ENCODE measurements at places on chromosomes 13 and 19. TPM values are rescaled to one million over a fixed set of nuclear protein-coding genes. Genes with fewer than 3 reads are reported as not detected.
A peak's percentile ranks its signal among the peaks of the same experiment; 100 is the strongest.

BLOC1S3 gene
- total RNA-seq = 20.2 TPM

ZNF77 gene
- total RNA-seq = 6.7 TPM

C5AR2 gene
- total RNA-seq = 0.51 TPM

NFKBIB gene
- total RNA-seq = 33.5 TPM

CDADC1 gene
- total RNA-seq = 8.0 TPM

DNA sequence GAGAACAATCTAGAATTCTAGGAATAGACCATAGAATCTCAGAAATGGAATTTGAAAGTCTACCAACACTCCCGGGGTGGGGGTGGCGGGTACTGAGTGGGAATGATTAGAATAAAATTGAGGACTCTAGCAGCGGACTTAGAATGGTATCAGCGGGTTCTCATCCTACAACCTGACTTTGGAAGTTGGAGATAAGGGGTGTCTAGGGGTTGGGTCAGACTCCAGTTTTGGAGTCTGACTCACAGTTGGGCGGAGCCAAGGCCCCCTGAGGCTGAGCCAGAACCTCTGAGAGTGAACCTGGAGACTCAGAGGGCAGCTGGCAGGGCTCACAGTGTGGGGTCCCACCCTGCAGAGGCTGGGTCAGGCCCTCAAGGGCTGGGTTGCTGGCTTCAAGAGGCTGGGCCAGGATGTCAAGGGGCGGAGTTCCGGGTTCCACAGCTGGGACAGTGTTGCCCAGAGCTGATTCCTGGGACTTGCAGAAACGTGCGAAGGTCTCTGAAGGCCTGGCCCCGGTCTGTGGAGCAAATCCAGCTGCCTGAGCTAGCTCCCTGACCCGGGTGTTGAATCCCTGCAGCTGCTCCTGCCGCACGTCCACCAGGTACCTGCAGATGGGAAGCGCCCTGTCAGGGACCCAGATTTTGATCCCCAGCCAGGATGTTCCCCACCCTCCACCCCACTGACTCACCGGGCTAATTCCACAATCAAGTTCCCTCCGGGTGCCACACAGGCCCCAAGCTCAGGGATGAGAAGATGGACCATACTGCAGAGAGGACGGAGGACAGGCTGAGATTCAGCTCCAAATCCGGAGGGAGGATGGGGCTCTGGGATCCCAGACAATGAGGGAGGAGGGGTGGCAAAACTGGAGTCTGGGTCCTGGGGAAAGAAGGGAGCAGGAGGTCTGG lies 1.6 kb upstream of the TNNI3 start:
- H3K4me1 ChIP-seq = peaks cover 34% of the 10 kb centered on the region
- peak overlapping the region; percentile 42 for H3K4me3 ChIP-seq
- DNase-seq = peak; percentile 92
- peak overlapping the region; percentile 66 for H3K27ac ChIP-seq

- DNase-seq = no peak
- no peak overlapping the region for H3K27ac ChIP-seq
- no peaks in the 10 kb centered on the region for H3K4me1 ChIP-seq
- no peak overlapping the region for H3K4me3 ChIP-seq
- no peaks in the 10 kb centered on the region for H3K27me3 ChIP-seq
Measured at GRCh38 chr13:114104655-114105520, 27.5 kb downstream of the RASA3 start.

DNA sequence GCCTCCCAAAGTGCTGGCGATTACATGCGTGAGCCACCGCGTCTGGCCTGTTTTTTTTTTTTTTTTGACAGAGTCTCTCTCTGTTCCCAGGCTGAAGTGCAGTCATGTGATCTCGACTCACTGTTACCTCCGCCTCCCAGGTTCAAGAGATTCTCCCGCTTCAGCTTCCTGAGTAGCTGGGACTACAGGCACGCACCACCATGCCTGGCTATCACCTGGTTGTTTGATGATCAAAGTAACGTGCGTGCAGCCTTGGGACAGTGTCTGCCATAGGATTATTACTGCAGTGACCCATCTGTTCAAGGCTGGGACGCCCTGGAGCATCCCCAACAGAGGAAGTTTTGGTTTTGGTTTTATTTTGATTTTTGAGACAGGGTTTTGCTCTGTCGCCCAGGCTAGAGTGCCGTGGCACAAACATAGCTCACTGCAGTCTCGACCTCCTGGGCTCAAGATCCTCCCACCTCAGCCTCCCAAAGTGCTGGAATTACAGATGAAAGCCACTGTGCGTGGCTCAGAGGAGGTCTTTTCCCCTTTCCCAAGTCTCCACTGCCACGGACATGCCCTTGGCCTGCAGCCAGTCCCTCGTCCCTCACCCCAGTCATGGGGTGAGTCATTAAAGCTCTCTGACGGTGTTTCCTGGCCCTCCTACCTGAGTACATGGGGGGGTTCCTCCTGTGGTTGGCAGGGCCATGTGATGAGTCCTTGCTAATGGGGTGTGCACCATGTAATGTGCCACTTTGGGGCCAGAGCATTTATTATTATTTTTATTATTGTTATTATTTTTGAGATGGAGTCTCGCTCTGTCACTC lies 65.6 kb downstream of the IER2 start:
- H3K36me3 ChIP-seq = no peaks in the 10 kb centered on the region
- DNase-seq = no peak
- no peaks in the 10 kb centered on the region for H3K27me3 ChIP-seq
- peaks cover 27% of the 10 kb centered on the region for H3K4me1 ChIP-seq

DNA sequence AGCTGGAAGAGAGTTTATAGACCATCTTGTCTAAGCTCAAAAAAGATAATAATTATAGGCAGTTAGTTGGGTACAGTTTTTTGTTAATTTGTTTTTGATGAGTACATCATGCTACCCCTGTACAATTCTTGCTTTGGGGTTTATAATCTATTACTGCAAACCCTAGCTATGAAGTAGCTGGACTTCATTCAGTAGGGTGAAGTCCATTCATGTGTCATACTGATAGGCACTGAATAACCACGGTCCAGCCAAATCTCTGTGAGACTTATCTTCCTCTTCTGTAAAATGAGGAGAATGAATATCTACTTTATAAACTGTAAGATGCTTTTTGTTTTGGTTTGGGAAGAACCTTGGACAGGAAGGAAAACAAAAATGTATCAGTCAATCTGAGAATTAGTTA lies 19.5 kb downstream of the SLC46A3 start:
- DNase-seq = no peak
- no peaks in the 10 kb centered on the region for H3K36me3 ChIP-seq
- H3K27ac ChIP-seq = no peak overlapping the region

DNA sequence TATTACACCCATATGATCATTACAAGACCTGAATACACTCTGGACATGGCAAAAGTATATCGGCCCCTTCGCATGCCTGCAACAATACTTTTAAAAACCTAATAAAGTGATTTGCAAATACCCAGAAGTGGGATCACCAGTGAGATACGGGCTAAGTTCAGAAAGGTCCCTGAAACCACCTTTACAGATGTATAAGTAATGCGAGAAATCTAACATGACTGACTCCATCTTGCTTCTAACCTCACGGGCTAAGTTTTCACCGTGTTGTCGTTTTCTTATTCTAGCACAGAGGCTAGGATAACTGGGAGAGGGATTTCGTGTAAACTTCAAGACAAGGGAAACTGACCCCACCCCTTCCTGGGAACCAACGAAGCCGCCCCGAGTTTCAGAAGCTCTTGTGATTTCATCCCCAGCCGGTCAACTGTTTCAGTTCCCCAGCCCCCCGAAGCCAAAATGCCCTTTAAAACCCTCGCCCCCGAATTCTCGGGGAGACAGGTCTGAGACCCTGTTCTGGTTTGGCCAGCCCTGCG lies 703 bp downstream of the NEK3 start:
- peaks cover 8% of the 10 kb centered on the region for H3K4me1 ChIP-seq
- no peaks in the 10 kb centered on the region for H3K36me3 ChIP-seq
- peak overlapping the region; percentile 68 for H3K4me3 ChIP-seq
- peak; percentile 33 for DNase-seq
- H3K27me3 ChIP-seq = no peaks in the 10 kb centered on the region

DNA sequence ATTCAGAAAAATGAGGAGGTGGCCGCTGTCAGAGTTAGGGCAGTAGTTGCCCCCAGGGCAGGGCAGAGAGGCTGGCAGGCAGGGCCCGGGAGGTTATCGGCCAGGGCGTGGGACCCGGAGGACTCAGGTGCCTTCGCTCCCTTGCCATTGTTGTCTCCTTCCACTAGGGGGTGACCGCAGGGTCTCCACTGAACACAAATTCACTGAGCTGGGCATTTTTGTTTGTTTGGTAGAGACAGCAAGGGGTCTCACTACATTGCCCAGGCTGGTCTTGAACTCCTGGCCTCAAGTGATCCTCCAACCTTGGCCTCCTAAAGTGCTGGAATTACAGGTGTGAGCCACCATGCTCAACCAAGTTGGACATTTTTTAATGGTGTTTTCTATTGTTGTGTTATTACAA lies 25.1 kb downstream of the CARS2 start:
- peak; percentile 43 for DNase-seq
- no peak overlapping the region for H3K27ac ChIP-seq
- H3K4me1 ChIP-seq = no peaks in the 10 kb centered on the region
- peaks cover 60% of the 10 kb centered on the region for H3K36me3 ChIP-seq
- no peaks in the 10 kb centered on the region for H3K27me3 ChIP-seq
- H3K4me3 ChIP-seq = no peak overlapping the region

GRCh38 chr13:110524541-110525257 lies 36.8 kb downstream of the RAB20 start:
- no peak overlapping the region for H3K4me3 ChIP-seq
- no peak for DNase-seq
- no peak overlapping the region for H3K27ac ChIP-seq
- no peaks in the 10 kb centered on the region for H3K36me3 ChIP-seq
- H3K4me1 ChIP-seq = peaks cover 13% of the 10 kb centered on the region
- no peaks in the 10 kb centered on the region for H3K27me3 ChIP-seq

DNA sequence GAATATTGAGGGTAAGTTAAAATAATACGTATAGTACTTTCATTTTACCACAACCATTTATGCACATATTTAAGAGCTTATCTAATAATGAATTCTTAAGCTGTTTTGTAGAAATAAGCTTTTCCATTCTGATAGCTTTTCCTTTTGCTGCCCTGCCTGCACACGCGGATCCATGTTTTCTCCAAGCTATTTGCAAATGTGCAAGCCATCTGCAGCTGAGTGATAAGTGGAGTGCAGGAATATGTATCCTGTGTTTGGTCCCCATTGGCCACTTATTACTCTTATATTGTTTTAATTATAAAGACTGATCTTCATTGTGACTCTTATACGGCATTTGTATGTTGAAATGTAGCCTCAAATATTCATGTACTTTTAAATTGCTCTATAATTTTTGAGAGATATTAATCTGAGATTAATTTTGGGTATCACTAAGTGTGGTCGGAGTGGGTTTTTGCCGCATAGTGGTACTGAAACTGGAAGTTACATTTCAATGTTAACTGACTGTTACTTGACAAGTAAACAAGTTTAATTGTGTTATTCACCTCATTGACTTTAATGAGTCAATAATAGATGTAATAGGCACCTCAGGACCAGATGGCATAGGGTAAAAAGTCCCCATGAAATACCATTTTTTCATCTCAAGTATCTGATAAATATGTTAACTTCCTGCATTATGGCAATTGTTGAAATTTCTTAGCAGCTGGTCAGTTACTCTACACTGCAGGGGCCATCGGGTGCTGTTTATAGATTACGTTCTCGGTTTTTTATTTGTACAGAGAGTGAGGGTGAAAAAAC lies 1567.4 kb downstream of the EFNB2 start:
- H3K27me3 ChIP-seq = no peaks in the 10 kb centered on the region
- H3K4me3 ChIP-seq = no peak overlapping the region
- no peak overlapping the region for H3K27ac ChIP-seq
- no peak for DNase-seq
- H3K36me3 ChIP-seq = no peaks in the 10 kb centered on the region

DNA sequence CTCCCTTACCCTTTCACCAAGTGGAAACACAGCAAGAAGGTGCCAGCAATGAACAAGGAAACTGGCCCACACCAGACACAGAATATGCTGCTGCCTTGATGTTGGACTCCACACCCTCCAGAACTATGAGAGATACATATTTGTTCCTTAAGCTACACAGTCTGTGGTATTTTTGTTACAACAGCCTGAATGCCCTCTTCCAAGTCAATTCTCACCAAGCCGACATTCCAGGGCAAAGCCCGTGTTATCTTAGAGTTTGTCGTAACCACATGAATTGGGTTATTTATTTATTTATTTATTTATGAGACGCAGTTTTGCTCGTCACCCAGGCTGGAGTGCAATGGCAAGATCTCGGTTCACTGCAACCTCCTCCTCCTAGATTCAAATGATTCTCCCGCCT lies 14.9 kb downstream of the FGF21 start:
- no peak for DNase-seq
- H3K27ac ChIP-seq = no peak overlapping the region
- H3K4me3 ChIP-seq = no peak overlapping the region
- H3K4me1 ChIP-seq = peaks cover 5% of the 10 kb centered on the region

DNA sequence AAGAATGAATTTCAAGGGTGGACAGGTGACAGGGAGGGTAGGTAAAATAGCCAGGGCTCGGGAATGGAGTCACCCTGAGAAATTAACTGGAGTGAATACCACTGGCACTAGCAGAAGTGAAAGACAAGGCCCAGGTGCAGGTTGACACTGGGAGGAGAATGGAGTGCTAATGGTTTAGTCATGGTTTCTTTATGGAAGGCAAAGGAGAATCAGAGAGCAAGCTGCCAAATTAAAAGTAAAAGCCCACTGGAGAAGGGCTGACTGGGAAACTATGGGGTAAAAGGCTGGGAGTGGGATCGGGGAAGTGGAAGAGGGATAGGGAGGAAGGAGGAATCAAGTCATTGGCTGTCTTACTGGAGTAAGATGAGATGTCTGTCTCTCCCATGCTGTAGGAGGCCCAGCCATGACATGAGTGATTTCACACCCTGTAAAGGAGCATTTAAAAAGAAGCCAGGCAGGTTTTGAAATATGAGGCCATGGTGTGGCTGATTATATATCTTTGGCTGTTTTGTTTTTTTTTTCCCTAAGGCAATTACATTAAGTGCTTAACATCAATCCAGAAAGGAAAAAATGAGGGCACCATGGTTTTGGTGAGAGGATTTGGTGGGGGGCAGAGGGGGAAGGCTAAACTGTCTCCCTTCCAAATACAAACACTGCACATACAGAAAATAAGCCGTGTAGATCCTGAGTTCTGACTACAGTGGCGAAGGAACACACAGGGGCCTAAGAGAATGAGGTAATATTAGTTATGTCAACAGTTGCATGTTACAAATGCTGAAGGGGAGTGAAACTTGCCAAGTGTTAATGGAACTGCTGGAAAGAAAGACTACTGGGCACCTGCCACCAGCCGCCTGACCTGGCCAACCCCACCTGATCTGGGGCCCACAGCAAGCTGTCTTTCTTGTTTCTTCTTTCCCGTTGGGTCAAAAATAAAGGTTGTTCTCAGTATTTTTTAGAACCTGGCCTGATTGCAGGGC lies 183.5 kb upstream of the TSC22D1 start:
- DNase-seq = no peak
- no peak overlapping the region for H3K4me3 ChIP-seq
- H3K36me3 ChIP-seq = no peaks in the 10 kb centered on the region
- H3K4me1 ChIP-seq = no peaks in the 10 kb centered on the region

- no peaks in the 10 kb centered on the region for H3K27me3 ChIP-seq
- no peak for DNase-seq
- H3K27ac ChIP-seq = no peak overlapping the region
- no peak overlapping the region for H3K4me3 ChIP-seq
- peaks cover 48% of the 10 kb centered on the region for H3K36me3 ChIP-seq
- H3K4me1 ChIP-seq = peaks cover 7% of the 10 kb centered on the region
Measured at GRCh38 chr19:19078801-19079200, 15.0 kb downstream of the SLC25A42 start.

- H3K36me3 ChIP-seq = peaks cover 88% of the 10 kb centered on the region
- no peak overlapping the region for H3K27ac ChIP-seq
- DNase-seq = no peak
- no peaks in the 10 kb centered on the region for H3K27me3 ChIP-seq
- no peak overlapping the region for H3K4me3 ChIP-seq
- H3K4me1 ChIP-seq = peaks cover 12% of the 10 kb centered on the region
Measured at GRCh38 chr19:5711713-5712161, 8.2 kb downstream of the LONP1 start.

- DNase-seq = no peak
- H3K27ac ChIP-seq = no peak overlapping the region
- no peaks in the 10 kb centered on the region for H3K27me3 ChIP-seq
- H3K36me3 ChIP-seq = no peaks in the 10 kb centered on the region
Measured at GRCh38 chr13:47901441-47901840, 99.6 kb downstream of the SUCLA2 start.
